ENCODE measurements at places on chromosomes 4 and X. TPM values are rescaled to one million over a fixed set of nuclear protein-coding genes. Genes with fewer than 3 reads are reported as not detected.

- H3K36me3 ChIP-seq = no peaks in the 10 kb centered on the region
- no peak for DNase-seq
- no peak overlapping the region for H3K27ac ChIP-seq
- H3K27me3 ChIP-seq = no peaks in the 10 kb centered on the region
Observed at GRCh38 chrX:33592396-33592795, 381.0 kb upstream of the DMD start.

DNA sequence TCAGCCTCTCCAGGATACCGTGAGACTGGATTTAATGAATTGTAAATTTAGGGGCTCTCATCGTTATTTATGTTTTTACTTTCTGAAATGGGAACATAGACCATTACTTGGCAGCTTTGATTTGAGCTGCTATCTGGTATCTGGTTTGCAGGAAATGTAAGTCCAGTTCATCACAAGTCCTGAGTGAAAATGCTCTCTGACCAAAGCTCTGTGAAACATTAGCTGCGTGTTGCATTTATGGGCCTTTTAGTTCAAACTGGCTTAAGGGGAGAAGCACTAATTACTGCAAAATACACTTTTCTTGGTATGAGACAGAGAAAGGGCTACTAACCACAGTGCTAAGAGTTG is 420 bp downstream of the CC2D2A start:
- H3K36me3 ChIP-seq = no peaks in the 10 kb centered on the region
- H3K4me1 ChIP-seq = peaks cover 9% of the 10 kb centered on the region
- no peak for DNase-seq
- H3K27ac ChIP-seq = no peak overlapping the region
- H3K27me3 ChIP-seq = no peaks in the 10 kb centered on the region

Gene ARSJ
- not detected for total RNA-seq

Gene PCSK1N
- total RNA-seq = 3.2 TPM

DNA sequence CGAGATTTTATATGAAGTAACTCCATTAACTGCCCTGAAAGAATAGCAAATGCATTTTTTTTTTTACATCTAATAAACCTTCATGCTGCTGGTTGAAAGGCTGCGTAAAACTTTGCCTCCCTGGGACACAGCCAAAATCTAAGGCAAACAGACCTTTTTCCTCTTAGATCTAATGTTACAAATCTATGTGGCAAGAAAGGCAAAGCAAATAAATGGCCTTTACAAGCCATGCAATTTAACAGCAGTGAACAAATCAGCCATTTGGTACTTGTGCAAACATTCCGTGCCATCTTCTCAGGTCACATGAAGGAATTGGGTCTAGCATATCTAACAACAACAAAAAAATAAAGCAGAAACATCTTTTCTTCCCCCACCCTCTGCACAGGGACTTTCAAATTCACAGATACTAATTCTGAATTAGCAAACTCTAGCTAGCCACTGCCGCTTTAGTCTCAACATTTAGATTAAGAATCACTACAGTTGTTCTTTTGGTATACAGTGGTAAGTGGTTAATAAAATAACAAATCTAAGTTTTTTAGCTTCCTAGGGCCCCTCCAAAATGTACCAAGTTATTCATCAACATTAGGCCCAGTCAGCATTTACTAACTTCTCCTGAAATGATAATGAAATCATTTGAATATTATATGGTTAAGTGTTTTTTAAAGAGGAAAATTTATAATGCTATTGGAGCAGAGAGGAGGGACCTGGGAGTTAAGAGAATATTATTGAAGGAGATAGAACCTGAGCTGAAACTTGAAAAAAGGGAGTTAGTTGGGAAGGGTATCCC is 593.8 kb downstream of the SMARCA1 start:
- H3K4me3 ChIP-seq = no peak overlapping the region
- no peaks in the 10 kb centered on the region for H3K36me3 ChIP-seq
- no peaks in the 10 kb centered on the region for H3K4me1 ChIP-seq
- DNase-seq = no peak

DNA sequence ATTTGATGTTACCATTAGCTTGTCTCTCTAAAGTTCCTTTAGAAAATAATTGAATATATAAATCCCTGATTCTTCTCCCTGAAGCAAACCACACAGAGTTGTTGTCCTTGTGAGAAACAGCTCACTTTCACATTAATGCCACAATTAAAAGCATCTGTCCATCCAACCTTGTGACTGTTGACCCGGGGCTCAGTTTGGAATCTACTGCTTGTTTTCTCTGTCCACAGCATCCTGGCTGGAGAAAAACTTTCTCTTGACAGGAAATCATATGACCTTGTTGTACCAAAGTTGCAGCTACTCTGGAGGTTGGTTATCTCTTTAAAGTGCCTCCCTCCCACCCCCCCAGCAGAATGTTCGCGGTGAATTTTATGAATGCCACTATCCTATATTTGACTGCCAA is 3.1 kb downstream of the PRKG2 start:
- no peak for DNase-seq
- no peaks in the 10 kb centered on the region for H3K27me3 ChIP-seq
- no peaks in the 10 kb centered on the region for H3K36me3 ChIP-seq
- H3K4me3 ChIP-seq = no peak overlapping the region
- no peaks in the 10 kb centered on the region for H3K4me1 ChIP-seq
- H3K27ac ChIP-seq = no peak overlapping the region

- no peak overlapping the region for H3K27ac ChIP-seq
- no peak overlapping the region for H3K4me3 ChIP-seq
- no peak for DNase-seq
- H3K27me3 ChIP-seq = no peaks in the 10 kb centered on the region
- H3K4me1 ChIP-seq = no peaks in the 10 kb centered on the region
Observed at GRCh38 chr4:37732526-37733186, 46.5 kb upstream of the RELL1 start.

GRCh38 chr4:141462361-141462760 is 174.0 kb upstream of the IL15 start:
- no peak for DNase-seq
- H3K27ac ChIP-seq = no peak overlapping the region
- no peaks in the 10 kb centered on the region for H3K27me3 ChIP-seq
- no peak overlapping the region for H3K4me3 ChIP-seq

- H3K36me3 ChIP-seq = no peaks in the 10 kb centered on the region
- H3K27ac ChIP-seq = no peak overlapping the region
- no peaks in the 10 kb centered on the region for H3K27me3 ChIP-seq
- no peak overlapping the region for H3K4me3 ChIP-seq
- DNase-seq = no peak
Observed at GRCh38 chr4:10667701-10668326, 16.8 kb downstream of the CLNK start.

- H3K36me3 ChIP-seq = no peaks in the 10 kb centered on the region
- H3K4me3 ChIP-seq = no peak overlapping the region
- H3K27me3 ChIP-seq = no peaks in the 10 kb centered on the region
- H3K4me1 ChIP-seq = no peaks in the 10 kb centered on the region
- DNase-seq = no peak
- no peak overlapping the region for H3K27ac ChIP-seq
Observed at GRCh38 chr4:140291259-140291658, 82.2 kb upstream of the SCOC start.

DNA sequence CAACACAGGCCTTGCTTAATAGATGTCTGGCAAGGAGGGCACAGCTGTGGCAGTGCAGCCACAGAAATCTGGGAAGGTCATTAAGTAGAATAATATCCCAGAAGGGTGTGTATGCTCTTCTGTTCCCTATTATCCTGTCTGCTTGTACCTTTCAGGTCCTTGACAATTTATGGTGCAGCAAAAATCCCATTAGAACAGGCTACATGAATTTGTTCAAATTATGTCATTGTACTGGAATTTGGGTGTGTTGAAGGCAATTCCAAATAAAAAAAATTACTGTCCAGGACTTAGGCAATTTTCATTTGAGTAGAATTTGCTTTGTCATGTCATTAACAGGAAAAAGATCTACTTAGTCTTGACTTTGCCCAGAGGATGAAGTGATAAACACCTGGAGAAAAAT is 192.1 kb downstream of the IDS start:
- H3K4me1 ChIP-seq = no peaks in the 10 kb centered on the region
- no peak for DNase-seq
- no peak overlapping the region for H3K4me3 ChIP-seq
- no peaks in the 10 kb centered on the region for H3K36me3 ChIP-seq
- no peak overlapping the region for H3K27ac ChIP-seq

DNA sequence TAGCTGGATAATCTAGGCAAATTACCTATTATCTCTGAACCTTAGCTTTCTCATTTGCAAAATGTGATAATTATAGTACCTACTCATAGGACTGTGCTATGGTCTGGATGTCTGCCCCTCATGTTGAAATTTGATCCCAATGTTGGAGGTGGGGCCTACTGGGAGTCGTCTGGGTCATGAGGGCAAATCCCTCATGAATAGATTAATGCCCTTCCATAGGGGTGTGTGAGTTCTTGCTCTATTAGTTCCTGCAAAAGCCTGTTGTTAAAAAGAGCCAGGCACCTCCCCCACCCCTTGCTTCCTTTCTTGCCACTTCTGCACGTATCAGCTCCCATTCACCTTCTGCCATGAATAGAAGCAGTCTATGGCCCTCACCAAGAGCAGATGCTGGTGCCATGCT is 73.9 kb downstream of the SERTM2 start:
- no peak overlapping the region for H3K27ac ChIP-seq
- H3K4me1 ChIP-seq = no peaks in the 10 kb centered on the region
- H3K27me3 ChIP-seq = no peaks in the 10 kb centered on the region
- H3K36me3 ChIP-seq = no peaks in the 10 kb centered on the region
- no peak overlapping the region for H3K4me3 ChIP-seq
- DNase-seq = no peak

DNA sequence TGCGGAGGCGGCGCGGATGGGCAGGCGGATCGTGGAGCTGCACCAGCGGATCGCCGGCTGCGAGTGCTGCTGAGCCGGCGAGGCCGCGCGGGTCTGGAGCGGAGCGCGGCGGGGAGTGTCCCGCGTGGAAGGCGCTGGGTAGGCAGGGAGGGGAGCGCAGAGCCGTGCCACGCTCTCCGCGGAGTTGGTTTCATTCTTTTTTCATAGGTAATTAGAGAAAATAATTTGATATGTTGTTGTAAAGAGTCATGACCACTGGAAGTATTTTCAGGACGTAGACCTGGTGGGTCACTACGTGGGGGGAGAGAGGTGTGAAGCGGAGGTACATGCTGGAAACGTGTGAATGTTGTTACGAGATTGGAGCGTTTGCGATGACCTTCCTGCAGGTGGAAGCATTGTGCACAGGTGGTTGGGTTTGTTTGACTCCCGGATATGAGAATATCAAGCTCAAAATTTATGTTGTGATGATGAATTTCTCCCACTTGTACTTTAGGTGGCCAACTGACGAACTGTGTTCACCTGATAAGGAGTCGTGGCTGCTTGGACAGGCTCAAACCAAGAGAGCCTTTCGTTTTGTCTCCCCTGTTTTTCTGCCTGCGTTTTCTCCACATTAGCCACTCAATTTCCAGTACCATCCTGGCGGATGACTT is 19.1 kb upstream of the S100P start:
- H3K27ac ChIP-seq = peak overlapping the region; percentile 84
- no peaks in the 10 kb centered on the region for H3K27me3 ChIP-seq
- H3K4me3 ChIP-seq = peak overlapping the region; percentile 65
- DNase-seq = peak; percentile 47
- peaks cover 30% of the 10 kb centered on the region for H3K4me1 ChIP-seq
- peaks cover 14% of the 10 kb centered on the region for H3K36me3 ChIP-seq

GRCh38 chr4:125520258-125520990 is 205.7 kb downstream of the FAT4 start:
- DNase-seq = no peak
- no peak overlapping the region for H3K27ac ChIP-seq
- no peaks in the 10 kb centered on the region for H3K36me3 ChIP-seq

- no peak overlapping the region for H3K4me3 ChIP-seq
- no peaks in the 10 kb centered on the region for H3K27me3 ChIP-seq
- no peak overlapping the region for H3K27ac ChIP-seq
- H3K36me3 ChIP-seq = no peaks in the 10 kb centered on the region
- no peak for DNase-seq
Observed at GRCh38 chr4:54946741-54947140, 178.7 kb downstream of the KDR start.

DNA sequence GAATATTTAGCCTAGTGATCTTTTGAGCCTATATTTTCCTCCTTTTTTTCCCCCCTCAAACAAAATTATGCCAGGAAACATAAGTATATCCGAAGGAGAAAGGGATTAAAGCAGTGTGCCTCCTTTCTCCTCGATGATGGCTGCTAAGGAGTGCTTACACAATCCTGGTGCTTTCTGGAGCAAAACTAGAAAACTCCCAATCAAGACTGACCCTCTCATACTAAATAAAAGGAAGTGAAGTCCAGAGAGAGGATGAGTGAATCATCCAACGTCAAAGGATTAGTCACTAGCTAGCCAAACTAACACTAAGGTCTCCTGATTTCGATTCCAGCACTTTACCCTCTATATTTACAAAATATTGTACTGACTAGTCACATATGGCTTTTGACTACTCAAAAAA is 146.8 kb downstream of the PPP3CA start:
- H3K27me3 ChIP-seq = no peaks in the 10 kb centered on the region
- no peak overlapping the region for H3K4me3 ChIP-seq
- H3K36me3 ChIP-seq = no peaks in the 10 kb centered on the region
- no peak overlapping the region for H3K27ac ChIP-seq
